ENCODE measurements at places on chromosomes 6 and 20.
A peak's percentile ranks its signal among the peaks of the same experiment; 100 is the strongest.

DNA sequence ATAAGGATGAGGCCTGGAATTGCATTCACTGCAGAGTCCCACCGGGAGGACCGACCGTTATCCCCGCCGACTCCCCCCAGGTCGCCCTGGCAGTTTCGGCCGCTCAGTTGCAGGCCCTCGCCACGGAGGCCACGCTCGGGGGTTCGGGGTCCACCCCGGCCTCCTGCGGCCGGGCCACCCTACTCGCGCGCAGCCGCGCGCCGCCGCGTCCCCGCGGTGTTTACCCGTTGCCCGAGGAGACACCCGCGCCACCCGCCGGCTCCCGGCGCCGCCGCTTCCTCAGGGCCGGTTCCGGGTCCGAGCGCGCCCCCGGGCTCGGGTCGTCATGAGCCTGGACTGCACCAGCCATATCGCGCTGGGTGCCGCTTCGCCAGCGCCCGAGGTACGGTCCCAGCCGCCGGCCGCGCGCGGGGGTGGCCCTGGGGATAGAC lies at the start of gene CCDC170:
Gene CCDC170, plus strand, starts transcription at position 214 of the 431 bp plus-strand sequence. Its CDS starts 112 bp downstream, at position 326.
- H3K4me1 ChIP-seq = peaks cover 24% of the 10 kb centered on the region
- peak within 1 kb of the TSS; percentile 57 for H3K27ac ChIP-seq
- no peaks in the 10 kb centered on the region for H3K36me3 ChIP-seq
- peak; percentile 87 for DNase-seq
- peaks cover 10% of the 10 kb centered on the region for H3K27me3 ChIP-seq

DNA sequence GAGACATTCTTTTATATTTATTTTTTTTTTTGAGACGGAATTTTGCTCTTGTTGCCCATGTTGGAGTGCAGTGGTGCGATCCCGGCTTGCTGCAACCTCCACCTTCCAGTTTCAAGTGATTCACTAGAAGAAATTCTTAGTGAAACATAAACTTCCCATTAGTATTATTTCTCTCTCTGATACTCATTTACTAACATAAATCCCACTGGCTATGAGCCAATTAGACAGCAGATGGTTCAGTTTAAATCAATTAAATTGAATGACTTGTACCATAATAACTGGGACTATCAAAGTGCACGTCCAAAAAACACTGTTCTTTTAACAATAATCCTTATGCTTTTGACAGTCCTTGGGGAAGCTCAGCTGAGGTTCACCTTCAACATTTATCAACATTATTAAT lies 111.2 kb upstream of the PTCHD4 start:
- no peak for DNase-seq
- H3K27me3 ChIP-seq = no peaks in the 10 kb centered on the region
- H3K27ac ChIP-seq = no peak overlapping the region
- H3K4me3 ChIP-seq = no peak overlapping the region

DNA sequence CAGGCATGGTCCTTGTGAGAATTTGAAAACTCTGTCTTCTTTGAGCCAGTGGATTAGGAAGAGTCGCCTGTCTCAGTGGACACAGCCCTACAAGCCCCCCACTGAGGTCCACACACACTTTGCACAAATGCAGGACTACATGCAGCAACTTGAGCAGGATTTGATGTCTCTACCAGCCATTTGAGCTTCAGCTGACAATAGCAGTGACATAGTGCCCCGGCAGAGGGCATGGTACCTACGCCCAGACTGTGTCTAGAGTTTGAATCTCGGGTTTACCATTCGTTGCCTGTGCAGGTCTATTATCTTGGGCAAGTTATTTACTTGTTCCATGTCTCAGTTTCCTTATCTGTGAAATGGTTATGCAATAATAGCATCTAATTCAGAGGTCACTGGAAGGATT lies 580.1 kb downstream of the TFAP2B start:
- no peak for DNase-seq
- H3K36me3 ChIP-seq = no peaks in the 10 kb centered on the region
- no peak overlapping the region for H3K4me3 ChIP-seq
- no peaks in the 10 kb centered on the region for H3K4me1 ChIP-seq
- no peaks in the 10 kb centered on the region for H3K27me3 ChIP-seq

- H3K27ac ChIP-seq = no peak overlapping the region
- H3K4me1 ChIP-seq = no peaks in the 10 kb centered on the region
- no peaks in the 10 kb centered on the region for H3K36me3 ChIP-seq
These were observed 74.2 kb downstream of the TOX2 start for GRCh38 chr20:43988867-43989266.

GRCh38 chr20:12086359-12086758 lies 168.7 kb downstream of the BTBD3 start:
- no peak overlapping the region for H3K27ac ChIP-seq
- no peak overlapping the region for H3K4me3 ChIP-seq
- no peaks in the 10 kb centered on the region for H3K36me3 ChIP-seq

DNA sequence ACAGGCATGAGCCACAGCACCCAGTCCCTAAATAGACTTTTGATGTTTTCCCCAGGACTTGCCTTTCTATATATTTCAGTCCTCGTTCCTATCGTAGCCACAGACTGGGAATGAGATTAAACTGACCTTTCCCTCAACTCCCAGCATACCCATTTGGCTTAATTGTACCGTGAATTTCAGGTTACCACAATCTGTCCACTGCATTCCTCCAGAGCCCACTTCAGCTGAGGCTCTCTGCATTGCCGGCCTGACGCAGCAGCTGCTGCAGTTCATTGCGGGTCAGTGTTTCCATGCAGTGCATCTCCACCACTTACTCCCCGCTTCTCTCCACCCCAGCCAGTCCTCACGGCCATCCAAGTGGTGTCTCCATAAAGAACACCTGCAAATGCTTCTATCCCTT lies 103.1 kb upstream of the RIN2 start:
- no peak for DNase-seq
- no peak overlapping the region for H3K27ac ChIP-seq
- no peaks in the 10 kb centered on the region for H3K36me3 ChIP-seq
- H3K27me3 ChIP-seq = no peaks in the 10 kb centered on the region

GRCh38 chr6:44618371-44618770 lies 230.9 kb downstream of the CDC5L start:
- H3K27me3 ChIP-seq = no peaks in the 10 kb centered on the region
- no peaks in the 10 kb centered on the region for H3K36me3 ChIP-seq
- no peaks in the 10 kb centered on the region for H3K4me1 ChIP-seq
- DNase-seq = no peak

DNA sequence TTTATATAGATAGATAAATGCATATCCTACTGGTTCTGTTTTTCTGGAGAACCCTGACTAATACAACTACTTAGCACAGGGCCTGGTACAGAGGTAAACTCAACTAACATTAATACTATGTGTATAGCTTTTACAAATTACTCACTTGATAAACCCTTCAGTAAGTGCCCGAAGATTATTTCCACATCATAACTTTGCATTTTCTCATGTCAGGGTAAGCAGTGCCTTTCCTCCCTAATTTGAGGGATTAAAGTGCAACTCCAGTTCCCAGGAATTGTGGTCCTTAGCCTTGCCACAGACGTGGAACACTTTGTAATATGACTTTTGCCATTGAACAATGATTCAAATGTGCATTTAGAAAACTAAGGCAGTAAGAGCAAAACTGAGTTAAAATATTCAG lies 147.5 kb upstream of the SMLR1 start:
- no peaks in the 10 kb centered on the region for H3K27me3 ChIP-seq

DNA sequence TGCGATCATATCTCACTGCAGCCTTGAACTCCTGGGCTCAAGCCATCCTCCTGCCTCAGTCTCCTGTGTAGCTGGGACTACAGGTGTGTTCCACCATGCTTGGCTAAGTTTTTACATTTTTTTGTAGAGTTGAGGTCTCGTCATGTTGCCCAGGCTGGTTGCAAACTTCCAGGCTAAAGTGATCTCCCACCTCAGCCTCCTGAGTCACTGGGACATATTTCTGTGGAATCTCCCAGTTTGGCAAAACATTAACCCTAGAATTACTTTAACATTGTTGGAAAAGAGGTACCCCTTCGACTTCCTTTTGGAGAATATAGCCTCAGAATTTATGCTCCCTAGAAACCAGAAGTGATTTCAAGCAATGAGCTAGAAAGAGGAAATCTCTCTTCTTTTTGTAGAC lies 57.2 kb downstream of the SHLD1 start:
- H3K27me3 ChIP-seq = no peaks in the 10 kb centered on the region
- H3K27ac ChIP-seq = no peak overlapping the region
- no peak overlapping the region for H3K4me3 ChIP-seq
- no peaks in the 10 kb centered on the region for H3K36me3 ChIP-seq
- H3K4me1 ChIP-seq = peaks cover 22% of the 10 kb centered on the region
- no peak for DNase-seq

GRCh38 chr6:24757611-24758010 lies 17.1 kb upstream of the GMNN start:
- no peak for DNase-seq
- H3K36me3 ChIP-seq = no peaks in the 10 kb centered on the region
- H3K4me3 ChIP-seq = no peak overlapping the region
- H3K27ac ChIP-seq = peak overlapping the region; percentile 31
- peaks cover 4% of the 10 kb centered on the region for H3K4me1 ChIP-seq

GRCh38 chr20:45419188-45420091 lies 3.5 kb downstream of the PIGT start:
- no peak overlapping the region for H3K27ac ChIP-seq
- no peak for DNase-seq
- H3K27me3 ChIP-seq = no peaks in the 10 kb centered on the region
- peaks cover 65% of the 10 kb centered on the region for H3K36me3 ChIP-seq
- peaks cover 38% of the 10 kb centered on the region for H3K4me1 ChIP-seq

GRCh38 chr6:43077333-43077809 lies 1.3 kb downstream of the PTK7 start:
- peaks cover 30% of the 10 kb centered on the region for H3K4me1 ChIP-seq
- peaks cover 27% of the 10 kb centered on the region for H3K27me3 ChIP-seq
- peak overlapping the region; percentile 72 for H3K4me3 ChIP-seq
- H3K36me3 ChIP-seq = peaks cover 20% of the 10 kb centered on the region
- DNase-seq = no peak
- H3K27ac ChIP-seq = peak overlapping the region; percentile 69

GRCh38 chr20:62837790-62838127 lies 20.9 kb downstream of the COL9A3 start:
- H3K4me3 ChIP-seq = no peak overlapping the region
- H3K27me3 ChIP-seq = no peaks in the 10 kb centered on the region
- no peak overlapping the region for H3K27ac ChIP-seq
- peaks cover 35% of the 10 kb centered on the region for H3K4me1 ChIP-seq
- H3K36me3 ChIP-seq = no peaks in the 10 kb centered on the region

DNA sequence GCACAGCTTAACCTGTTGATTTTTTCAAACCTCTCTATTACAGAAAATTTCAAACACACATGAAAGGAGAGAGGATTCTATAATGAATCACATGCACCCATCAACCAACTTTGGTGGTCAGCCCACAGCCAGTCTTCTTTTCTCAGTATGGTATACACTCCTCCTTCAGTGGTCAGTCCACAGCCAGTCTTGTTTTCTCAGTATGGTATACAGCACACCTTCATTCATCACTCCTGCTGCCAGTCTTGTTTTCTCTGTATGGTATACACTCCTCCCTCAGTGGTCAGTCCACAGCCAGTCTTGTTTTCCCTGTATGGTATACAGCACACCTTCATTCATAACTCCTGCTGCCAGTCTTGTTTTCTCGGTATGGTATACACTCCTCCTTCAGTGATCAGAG lies 67.8 kb downstream of the SYNDIG1 start:
- no peaks in the 10 kb centered on the region for H3K36me3 ChIP-seq
- H3K27ac ChIP-seq = no peak overlapping the region
- H3K4me3 ChIP-seq = no peak overlapping the region
- DNase-seq = no peak
- no peaks in the 10 kb centered on the region for H3K4me1 ChIP-seq
- no peaks in the 10 kb centered on the region for H3K27me3 ChIP-seq

GRCh38 chr20:49267327-49267726 lies 10.5 kb downstream of the ZNFX1 start:
- H3K36me3 ChIP-seq = peaks cover 58% of the 10 kb centered on the region
- H3K4me3 ChIP-seq = no peak overlapping the region

DNA sequence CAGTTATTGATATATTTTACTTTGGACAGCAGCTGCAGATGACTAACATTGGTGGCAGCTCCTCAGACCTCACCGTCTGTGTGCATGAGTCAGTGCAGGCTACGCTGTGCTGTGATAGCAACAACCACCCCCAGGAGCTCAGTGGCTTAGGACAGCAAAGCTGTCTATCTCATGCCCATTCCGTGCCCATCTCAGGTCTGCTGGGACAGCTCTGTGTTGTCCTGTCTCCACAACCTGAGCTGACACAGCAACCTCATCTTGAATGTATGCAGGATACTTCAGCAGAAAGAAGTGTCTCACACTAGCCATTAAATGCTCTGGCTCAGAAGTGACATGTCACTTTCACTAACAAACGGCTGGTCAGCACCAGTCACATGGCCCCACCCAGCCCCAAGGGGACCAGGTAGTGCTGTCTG lies 47.7 kb downstream of the BANF2 start:
- no peaks in the 10 kb centered on the region for H3K36me3 ChIP-seq
- H3K4me1 ChIP-seq = peaks cover 4% of the 10 kb centered on the region
- H3K27ac ChIP-seq = no peak overlapping the region
- H3K27me3 ChIP-seq = no peaks in the 10 kb centered on the region
- no peak overlapping the region for H3K4me3 ChIP-seq
- DNase-seq = no peak

DNA sequence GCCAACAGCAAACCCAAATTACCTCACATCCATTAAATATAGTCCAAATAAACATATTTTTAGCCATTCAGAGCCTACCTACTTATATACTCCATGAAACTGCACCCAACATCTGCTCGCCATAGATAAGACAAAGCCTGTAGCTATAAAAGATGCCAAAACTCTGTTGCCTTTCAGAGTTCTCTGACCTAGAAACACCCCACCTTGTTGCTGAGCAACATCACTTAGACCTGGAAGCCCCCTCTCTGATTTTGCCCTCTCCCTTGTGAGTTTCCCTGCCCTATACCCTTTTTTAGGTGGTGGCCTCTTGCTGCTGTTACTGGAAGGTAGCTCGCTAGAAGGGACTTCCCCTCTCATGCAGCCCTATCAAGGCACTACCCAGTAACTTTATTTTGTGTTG lies 27.7 kb upstream of the FBXL4 start:
- DNase-seq = no peak
- no peaks in the 10 kb centered on the region for H3K27me3 ChIP-seq
- H3K36me3 ChIP-seq = no peaks in the 10 kb centered on the region

GRCh38 chr20:24676353-24676977 lies 207.0 kb downstream of the SYNDIG1 start:
- H3K27me3 ChIP-seq = no peaks in the 10 kb centered on the region
- no peak overlapping the region for H3K4me3 ChIP-seq
- peak; percentile 59 for DNase-seq
- H3K36me3 ChIP-seq = no peaks in the 10 kb centered on the region

GRCh38 chr6:105515054-105515453 lies 112.2 kb upstream of the PREP start:
- no peaks in the 10 kb centered on the region for H3K36me3 ChIP-seq
- no peak overlapping the region for H3K27ac ChIP-seq
- no peak for DNase-seq
- H3K4me3 ChIP-seq = no peak overlapping the region

GRCh38 chr6:135938576-135939207 lies 87.2 kb downstream of the PDE7B start:
- H3K27ac ChIP-seq = no peak overlapping the region
- no peak overlapping the region for H3K4me3 ChIP-seq
- no peaks in the 10 kb centered on the region for H3K27me3 ChIP-seq
- DNase-seq = no peak
- no peaks in the 10 kb centered on the region for H3K36me3 ChIP-seq

- H3K36me3 ChIP-seq = no peaks in the 10 kb centered on the region
- H3K4me1 ChIP-seq = peaks cover 27% of the 10 kb centered on the region
- DNase-seq = no peak
- H3K27ac ChIP-seq = no peak overlapping the region
These were observed 3.6 kb downstream of the SULF2 start for GRCh38 chr20:47781632-47782031.
